ENCODE measurements at places on chromosomes 7 and 10.

GRCh38 chr7:53094827-53095226 is 59.4 kb downstream of the POM121L12 start:
- DNase-seq, result no peak

GRCh38 chr10:3619241-3619640 is 165.8 kb downstream of the KLF6 start:
- no peak for DNase-seq

GRCh38 chr10:92848441-92849233 is at the start of gene EXOC6:
Gene EXOC6 (plus strand): TSS chr10:92848520. CDS start chr10:92848534, 14 bp downstream.
- peak; percentile 61 for DNase-seq

DNA sequence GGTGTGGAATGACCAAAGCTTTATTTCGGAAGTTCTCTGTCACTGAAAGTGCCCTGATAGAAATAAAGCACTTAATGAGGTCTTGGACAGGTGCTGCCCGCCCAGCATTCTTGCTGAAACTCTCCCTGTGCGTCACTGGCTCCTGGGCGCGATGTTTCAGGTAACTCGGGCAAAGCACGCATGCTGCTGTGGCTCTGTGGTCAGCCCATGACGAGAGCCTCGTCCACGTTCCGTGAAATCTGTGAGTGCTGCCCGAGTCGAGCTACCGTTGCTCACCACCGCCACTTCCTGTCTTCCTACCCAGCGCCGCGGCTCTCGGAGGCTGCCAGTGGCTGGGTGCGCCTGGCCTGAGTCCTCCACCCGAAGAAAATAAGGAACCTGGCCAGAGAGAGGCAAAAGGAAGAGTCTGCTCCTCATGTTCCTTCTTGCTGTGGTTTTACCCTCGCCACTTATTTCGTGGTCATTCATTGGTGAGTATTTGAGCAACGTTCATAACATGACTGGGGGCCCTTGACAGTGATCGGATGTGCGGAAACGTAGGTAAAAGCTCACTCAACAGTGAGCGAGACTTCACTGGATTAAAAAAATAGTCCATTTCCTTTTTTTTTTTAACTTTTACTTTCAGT is 95.5 kb downstream of the MAP3K8 start:
- peak; percentile 28 for DNase-seq

- no peak for DNase-seq
Observed at GRCh38 chr7:139505563-139505962, 17.9 kb upstream of the CLEC2L start.

- DNase-seq, result no peak
Observed at GRCh38 chr10:938941-939678, 7.6 kb upstream of the LARP4B start.

GRCh38 chr10:74967911-74968666 is 141.7 kb downstream of the KAT6B start:
- no peak for DNase-seq

DNA sequence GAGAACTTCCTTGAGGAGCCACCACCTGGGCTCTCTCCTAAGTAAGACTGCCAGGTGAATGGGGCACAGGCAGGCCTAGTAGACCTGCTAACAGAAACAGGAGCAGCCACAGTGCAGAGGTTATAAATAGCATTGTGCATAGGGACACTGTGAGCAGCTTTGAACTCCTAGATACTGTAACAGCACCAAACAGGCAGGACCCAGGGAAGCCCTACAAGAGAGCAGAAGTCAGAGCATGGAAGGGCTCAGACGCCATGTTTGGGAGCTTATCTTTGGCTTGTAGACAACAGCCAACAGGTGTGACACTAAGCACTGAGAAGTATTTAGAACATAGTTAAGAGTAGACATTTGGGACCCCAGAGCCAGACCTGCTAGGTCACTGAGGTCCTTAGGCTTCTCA is 14.5 kb downstream of the XRCC2 start:
- no peak for DNase-seq

GRCh38 chr10:126205486-126206205 is 182.6 kb downstream of the ADAM12 start:
- DNase-seq, result no peak

- DNase-seq, result no peak
Observed at GRCh38 chr7:82700741-82701140, 257.2 kb upstream of the CACNA2D1 start.

DNA sequence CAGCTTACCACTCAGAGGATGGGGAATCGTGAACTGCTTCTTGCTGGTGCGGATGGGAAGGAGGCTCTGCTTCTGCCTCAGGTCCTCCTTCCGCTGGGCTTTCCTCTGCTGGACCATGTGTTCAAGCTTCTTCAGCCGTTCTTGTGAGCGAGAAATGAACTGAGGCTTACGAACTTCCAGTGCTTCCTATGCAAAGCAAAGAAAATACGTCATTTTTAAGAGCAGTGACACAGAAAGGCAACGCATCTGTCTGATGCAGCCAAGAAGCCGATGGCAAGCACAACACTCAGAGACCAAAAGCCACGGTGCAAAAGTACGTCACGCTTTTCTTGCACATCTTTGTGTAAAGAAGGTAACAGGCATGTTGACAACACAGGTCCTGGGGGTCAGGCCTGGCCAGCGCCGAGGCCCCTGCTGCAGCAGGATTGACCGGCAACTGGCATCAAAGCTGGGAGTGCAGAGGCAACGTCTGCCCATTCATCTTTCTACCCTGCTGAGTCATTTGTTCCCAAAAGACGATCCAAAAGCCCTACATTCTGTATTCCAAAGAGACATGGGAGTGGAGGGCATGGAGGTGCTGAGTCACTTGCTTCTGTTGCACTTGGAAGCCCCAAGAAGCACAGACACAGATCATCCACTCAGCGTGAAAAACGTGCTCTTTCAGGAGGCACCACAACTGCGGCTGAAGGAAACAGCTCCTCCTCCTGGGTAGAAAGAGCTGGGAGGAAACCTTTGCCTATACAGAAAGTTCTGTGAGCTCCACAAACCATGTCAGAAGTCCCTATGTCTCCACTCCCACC is 71.0 kb upstream of the ADAM12 start:
- DNase-seq, result no peak

DNA sequence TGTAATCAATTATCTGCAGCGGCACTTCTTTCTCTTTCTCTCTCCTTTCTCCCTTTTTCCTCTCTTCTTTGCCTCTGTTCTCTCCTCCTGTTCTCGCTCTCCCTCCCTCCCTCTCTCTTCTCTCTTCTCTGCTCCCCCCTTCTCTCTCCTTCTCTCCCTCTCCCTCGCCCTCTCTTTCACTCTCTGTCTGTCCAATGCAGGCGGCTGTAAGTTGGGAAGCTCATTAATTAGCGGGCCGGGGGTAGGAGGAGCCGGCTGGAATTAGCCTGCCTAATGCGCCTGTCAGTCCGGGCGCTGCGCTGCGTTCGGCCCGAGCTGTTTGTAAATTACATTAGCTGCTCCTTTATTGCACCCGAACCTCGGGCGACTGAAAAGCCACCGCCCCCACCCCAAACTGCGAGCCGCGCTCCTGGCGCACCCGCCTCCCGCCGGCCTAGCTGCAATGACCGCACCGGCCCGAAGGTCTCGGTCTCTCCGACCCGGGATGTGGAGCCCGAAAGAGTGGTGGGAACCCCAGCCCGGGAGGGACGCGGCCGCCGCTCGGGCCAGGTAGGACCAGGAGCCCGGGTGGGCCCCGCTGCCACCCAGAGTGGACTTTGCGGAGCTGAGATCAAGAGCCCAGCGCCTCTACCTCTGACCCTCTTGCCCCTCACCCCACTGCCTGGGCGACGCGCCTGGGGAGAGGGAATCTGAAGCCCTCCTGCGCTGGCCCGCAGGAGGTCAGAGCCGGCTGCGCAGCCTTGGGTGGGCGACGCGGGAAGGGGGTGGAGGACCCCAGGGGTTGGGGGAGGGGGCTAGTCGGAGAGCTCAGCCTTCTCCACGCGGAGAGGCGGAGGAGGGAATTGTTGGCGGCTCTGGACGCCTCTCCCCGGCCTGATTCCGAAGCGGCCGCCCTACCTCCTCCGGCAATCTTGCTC is at the start of gene LBX1:
Gene LBX1, minus strand, starts transcription at position 198 of the 917 bp plus-strand sequence. CDS start 648 bp downstream, outside the sequence.
- DNase-seq, result no peak

- DNase-seq, result no peak
Observed at GRCh38 chr7:75691793-75692543, 46.8 kb downstream of the HIP1 start.

DNA sequence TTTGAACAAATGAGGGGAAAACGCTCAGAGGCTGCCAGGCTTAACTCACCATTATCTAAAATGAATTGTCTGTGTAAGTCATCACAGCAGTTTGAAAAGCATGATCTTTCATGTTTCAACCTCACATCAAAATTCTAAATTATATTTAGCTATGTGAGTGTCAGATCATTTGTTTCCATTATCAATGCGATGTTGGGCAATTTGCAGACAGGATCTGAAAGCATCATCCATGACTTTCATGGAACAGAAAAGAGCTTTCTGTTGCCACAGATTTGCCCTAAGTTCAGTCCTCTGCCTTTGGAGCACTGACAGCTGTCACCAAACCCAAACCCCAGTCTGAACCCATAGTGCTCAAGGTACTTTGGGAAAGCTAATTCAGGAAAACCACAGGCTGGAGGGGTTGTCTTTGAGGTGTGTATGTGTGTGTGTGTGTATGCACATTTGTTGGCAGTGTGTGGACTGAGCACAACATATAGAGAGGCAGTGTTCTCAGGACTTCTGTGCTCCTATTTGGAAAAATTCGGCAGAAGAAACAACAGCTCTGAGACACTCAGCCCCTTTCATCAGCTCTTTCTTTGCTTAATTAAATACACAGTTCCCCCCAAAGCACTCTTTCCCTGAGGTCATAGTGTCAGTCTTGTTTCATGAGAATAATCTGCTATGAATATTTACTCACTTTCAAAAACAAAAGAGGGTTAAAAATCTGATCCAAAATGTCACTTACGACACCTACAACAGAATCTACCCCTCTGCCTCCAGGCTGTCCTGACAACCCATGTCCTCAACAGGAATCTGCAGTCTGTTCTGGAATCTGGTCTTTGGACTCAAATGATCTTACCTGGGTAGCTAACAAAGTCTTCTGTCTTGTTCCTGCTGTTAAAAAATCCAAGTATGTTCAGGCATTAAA is 188.5 kb upstream of the KLF14 start:
- DNase-seq, result no peak

GRCh38 chr7:34523226-34523918 is 134.6 kb upstream of the NPSR1 start:
- DNase-seq, result no peak

DNA sequence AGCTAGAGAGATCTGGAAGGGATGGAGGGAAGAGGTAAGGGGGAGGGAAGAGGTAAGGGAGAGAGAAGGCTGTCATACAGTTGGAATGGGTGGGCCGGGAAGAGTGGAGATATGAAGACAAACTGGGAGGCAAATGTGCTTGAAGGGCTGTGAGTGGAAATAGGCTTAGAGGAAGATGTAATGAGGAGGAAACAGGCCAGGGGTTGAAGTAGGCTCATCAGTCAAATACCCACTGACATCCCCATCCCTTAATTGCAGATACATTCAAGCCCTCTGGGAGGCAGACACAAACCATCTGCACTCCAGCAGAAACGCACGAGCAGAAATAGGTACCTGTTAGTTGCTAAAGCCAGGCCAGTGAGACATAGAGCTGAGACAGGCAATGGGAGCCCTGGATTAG is 2.1 kb downstream of the SYNPO2L start:
- DNase-seq, result no peak

DNA sequence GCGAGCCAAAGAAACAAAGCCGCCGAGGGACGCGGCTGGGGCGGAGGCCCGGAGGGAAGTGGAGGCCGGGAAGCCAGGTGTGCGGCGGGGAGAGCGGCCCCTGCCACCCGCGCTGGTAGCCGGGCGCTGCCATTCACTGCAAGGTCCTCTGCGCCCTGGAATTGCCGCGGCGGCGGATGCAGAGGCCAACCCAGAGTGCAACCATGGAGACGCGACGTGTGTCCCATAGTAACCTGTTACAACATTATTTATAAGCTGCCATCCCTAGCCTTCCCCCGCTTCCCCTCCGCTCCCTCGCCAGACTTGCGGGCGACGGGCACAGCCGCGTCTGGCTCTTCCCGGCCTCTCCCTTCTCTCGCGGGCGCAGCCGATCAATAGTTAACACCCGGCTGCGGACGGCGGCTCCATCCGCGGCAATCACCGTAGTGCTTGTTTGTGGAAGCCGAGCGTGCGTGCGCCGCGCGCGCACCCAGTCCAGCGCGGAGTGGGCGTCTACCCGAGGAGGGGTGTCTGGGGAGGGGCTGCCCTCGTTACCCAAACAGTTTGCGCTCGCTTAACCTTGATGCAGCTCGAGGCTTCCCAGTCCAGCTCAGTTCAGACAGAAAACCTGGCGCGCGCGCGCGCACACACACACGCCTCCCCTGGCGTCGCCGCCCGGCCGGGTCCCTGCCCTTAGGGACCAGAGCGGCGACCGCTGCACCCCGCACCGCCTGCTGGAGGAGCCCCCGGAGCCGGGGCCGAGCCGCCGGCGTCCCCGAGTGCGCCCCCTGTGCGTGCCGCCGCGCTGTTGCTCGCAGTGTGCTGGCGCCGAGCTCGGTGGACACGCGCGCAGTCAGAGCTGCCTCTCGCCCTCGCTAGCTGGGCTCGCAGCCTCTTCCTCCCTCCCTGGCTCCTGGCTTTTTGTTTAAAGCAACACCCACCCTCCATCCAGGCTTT is 165.4 kb upstream of the DPP6 start:
- no peak for DNase-seq

GRCh38 chr10:102718220-102718619 is 3.8 kb downstream of the SFXN2 start:
- DNase-seq, result no peak

DNA sequence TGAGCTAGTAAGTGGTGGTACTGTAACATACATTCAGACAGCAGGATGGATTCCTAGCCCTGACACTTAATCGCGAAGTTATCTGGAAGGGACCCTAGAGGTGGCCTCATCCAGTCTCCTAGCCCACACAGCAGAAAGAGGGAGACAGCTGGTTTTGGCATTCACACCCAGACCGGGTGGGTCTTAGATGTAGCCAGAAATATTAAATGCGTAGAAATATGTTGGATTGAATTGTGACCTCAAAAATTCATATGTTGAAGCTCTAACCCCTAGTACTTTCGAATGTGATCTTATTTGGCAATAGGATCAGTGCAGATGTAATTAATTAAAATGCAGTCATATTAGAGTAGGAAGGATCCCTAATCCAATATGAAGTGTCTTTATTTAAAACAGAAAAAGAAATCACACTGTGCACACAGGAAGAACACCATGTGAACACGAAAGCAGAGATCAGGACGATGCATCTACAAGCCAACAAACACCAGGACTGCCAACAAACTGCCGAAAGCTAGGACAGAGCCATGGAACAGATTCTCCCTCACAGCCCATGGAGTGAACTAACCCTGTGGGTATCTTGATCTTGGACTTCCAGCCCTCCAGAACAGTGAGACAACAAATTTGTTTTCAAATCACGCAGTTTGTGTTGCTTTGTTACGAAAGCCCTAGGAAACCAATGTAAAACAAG is 2.9 kb upstream of the XPNPEP1 start:
- DNase-seq, result no peak

- DNase-seq, result no peak
Observed at GRCh38 chr7:96819111-96819700, 109.6 kb upstream of the SEM1 start.

DNA sequence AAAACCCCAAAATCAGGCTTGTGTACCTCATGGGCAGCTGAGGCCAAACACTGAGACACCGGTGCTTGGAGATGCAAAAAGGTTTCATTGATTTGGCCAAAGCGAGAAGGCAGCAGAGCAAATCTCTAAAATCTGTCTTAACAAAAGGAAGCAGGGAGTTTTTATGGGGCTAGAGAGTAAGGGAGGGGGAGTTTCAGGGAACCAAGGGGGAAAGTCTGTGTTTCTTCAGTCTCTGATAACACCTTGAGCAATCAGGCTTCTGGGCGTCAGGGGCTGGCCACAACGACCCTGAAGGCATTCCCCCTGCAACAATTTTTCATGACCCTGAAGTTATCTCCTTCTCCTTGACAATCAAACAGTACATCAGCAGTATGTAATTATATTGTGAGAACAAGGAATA is 2.7 kb upstream of the ZNF786 start:
- DNase-seq, result no peak
